HT1080 (cell line): ENCODE measurements at places on chromosomes 11 and 22.

DNA sequence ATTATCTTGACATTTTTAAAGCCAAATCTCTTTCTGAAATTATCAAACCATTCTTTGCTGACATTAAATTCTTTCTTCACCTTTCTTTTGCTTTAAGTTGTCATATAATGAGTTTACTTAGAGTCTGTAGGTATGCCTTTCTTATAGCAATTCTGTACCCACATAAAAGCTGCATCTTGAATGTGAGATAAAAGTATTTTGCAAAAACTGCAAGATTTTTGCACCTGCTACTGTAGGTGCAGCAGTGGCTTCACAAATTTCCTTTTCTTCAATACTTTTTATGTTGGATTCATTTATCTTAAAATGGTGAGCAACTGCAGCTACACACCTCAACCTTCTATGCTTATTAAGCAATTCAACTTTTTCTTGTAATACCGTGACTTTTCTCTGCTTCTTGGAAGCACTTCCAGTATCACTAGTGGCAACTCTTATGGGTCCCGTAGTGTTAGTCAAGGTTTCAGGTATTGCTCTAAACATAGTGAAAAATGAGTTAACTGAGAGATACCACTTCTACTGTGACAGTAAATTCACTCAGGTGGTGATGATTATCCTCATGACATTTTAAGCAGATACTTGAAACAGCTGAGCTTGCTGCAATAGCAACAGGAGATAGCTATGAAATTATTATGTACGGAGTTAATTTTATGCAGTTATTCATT lies 18.8 kb downstream of the ZFP91 start:
- DNase-seq, result no peak

GRCh38 chr11:5384335-5384734 lies 723 bp downstream of the OR51M1 start:
- DNase-seq, result no peak

DNA sequence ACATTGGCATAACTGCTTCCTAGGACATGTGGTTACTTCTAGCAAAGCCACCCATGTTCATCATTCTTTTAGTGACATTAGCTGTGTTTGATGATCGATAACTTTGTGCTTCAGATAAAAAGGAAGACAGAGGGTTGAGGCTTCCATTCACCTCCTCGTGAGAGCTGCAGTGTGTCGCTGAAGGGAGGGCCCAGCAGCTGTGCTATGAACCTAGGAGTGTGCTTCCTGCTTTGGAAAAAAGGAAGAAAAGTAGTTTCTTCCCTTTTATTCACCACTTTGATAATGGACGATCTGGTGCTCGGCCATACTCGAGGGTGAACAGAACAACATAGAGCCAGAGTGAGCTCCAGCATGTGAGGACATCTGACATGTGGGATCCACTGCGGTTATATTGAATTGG lies 6.1 kb upstream of the RFPL2 start:
- no peak for DNase-seq

- no peak for DNase-seq
Observed at GRCh38 chr22:28589102-28589750, 90.4 kb downstream of the TTC28 start.

DNA sequence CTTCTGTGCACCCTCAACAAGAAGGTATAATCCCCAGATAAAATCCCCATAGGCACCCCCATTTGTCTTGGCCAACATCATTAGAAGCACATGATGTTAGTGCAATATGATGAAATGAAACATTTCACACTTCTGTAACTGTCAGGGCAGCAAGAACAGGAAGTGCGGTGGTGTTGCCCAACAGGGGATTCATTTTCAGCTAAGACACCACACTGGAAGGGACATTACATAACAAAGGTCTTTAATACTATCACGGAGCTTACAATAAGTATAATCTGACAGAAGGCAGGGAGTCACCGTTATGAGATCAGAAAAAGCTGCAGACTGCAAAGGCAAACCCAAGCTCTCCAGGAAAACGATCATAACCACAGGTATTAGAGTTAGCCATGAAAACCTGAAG lies 2.0 kb downstream of the OR52W1 start:
- DNase-seq, result no peak

DNA sequence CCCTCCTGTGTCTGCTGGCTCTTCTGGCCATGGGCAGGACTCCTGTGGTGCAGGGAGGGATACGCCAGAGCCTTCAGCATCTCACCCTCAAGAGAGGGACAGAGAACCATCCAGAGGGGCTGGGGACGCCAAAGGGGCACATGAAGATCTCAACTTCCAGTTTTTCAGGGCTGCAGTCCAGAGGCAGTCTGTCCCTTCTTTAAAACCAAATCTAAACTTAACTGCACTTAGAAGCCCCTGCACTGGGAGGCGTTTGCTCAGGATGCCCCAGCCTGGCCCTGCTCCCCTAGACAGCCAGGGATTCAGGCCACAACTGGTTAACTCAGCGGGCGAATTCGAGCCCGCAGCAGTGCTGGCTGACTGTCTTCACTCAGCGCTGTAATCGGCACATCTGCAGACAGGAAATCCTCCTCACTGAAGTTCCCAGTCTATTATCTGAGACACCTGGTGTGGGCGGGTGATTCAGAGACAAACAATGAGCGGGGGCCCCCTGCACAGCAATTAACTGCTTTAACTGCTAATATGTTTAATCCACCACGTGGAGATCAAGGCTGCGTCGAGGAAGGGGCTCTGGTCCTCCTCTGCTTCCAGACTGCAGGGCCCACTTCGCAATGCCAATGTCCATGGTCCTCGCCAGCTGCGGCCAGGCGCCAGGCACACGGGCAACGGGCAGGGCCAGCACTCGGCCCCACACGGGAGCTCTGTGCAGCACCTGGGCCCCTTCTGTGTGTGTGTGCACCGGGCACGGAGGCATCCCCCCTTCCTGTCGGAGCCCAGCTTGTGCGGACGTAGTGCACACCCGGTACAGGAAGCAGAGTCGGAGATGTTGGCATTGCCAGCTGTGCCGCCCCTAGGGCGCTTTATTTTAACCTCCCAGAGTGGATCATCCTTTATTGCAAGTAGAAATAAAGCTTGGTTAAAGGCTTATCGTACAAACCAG lies 36.9 kb upstream of the GNB1L start:
- peak; percentile 89 for DNase-seq
